ENCODE measurements at places on chromosomes 13 and 19. TPM values are rescaled to one million over a fixed set of nuclear protein-coding genes. Genes with fewer than 3 reads are reported as not detected.

DNA sequence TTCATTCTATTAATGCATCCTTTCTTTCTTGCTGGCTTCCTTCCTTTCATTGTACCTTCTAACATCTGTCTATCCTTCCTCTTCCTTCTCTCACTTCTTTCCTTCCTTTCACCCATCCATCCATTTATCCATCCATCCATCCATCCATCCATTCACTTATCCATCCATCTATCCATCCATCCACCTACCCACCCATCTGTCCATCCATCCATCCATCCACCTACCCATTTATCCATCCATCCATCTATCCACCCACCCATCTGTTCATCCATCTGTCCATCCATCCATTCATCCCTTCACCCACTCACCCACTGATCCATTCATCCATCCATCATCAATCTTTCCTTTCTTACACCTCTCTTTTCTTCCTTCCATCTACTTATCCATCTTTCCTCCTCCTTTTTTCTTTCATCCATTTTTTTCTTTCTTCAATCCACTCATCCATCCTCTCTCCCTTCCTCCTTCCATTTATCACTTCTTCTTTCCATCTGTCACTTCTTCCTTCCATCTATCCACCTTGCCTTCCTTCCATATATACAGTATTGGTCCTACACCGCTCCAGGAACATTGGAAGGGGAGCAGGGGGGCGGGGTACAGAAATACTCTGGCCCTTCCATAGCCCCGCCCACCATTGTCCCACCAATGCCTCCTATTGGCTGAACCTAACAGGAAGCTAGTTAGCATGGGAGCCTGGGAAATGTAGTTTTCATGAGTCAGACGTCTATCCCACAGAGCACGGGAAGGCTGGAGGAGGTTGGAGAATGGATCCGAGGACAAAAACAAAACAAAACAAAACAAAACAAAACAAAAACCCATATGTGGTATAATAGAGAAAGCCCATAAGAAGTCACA lies 45.9 kb downstream of the MBD3L1 start:
- no peak for DNase-seq

DNA sequence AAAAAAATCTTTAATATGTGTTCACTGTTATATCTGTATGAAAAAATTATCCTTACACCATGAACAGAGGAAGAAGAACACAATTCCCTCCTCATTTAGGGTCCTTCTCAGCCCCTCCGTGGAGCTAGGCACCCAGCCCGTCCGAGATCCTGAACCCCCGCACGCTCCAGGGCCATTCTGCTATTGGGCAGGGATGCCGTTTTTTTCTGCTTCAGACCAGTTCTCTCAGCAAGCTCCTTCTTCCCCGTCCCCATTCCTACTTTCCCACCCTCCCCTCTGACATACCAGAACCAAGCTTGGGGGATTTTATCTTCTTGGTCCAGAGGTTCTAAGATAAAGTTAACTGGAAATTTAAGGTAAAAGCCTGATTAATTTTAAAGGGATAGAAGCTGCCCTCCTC lies 36.2 kb downstream of the ATP12A start:
- DNase-seq, result no peak

DNA sequence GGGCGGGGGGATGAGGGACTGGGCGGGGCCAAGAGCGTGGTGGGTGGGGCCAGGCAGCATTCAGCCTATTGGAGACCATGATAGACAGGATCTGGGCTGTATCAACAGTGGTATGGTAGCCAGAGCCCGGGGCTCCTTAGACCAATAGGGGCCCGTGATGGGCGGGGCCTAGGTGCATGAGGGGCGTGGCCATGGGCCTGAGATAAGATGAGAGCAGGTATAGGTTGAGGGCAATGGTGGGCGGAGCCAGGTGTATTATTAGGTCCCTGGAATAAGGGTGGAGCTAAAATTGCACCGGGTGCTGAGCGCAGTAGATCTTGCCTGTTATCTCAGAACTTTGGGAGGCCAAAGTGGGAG lies 5.3 kb downstream of the ABCA7 start:
- DNase-seq, result peak; percentile 92

GRCh38 chr19:32809254-32809653 lies 60.3 kb downstream of the SLC7A9 start:
- no peak for DNase-seq

GRCh38 chr13:106536244-106537034 lies 977 bp upstream of the EFNB2 start:
- peak; percentile 96 for DNase-seq

ACER1 gene
- not detected for total RNA-seq

KLK14 gene
- total RNA-seq, result 1.1 TPM

NLRP8 gene
- total RNA-seq, result not detected

KLF2 gene
- total RNA-seq, result 2.2 TPM

Data from activated CD4-positive, alpha-beta T cell treated with anti-CD3 and anti-CD28 coated beads, Interleukin-2, amount 10 ng/mL, durations not matched to agents 24 days and 14 days (primary cell).